PC-3 (cell line): ENCODE measurements at places on chromosomes 6 and 20.

GRCh38 chr6:167571550-167571949, 246.7 kb downstream of the TTLL2 start:
- DNase-seq: no peak

DNA sequence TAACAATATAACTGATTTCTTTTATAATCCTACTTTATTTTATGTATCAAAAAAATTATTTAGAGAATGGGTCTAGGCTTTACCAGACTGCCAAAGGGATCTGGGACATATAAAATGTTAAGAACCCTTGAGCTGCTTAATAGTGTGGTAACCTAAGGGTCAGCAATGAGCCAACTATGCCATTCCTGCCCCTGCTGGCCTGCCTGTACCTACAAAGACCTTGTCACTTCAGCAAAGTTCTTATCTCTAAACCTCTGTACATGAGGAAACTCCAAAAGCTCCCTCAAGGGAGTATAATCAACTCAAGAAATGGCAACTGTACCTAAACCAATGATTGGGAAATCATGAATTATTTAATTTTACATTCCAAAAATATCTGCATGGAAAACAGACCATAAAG, 266.9 kb downstream of the PKHD1 start:
- no peak for DNase-seq

- no peak for DNase-seq
These were observed 4.7 kb upstream of the CCN2 start for GRCh38 chr6:131955876-131956275.

GRCh38 chr6:5557506-5557905, 296.2 kb downstream of the FARS2 start:
- no peak for DNase-seq

GRCh38 chr6:168407842-168408241, 33.1 kb upstream of the SMOC2 start:
- DNase-seq: no peak

- DNase-seq: peak; percentile 39
These were observed 855.8 kb downstream of the HACE1 start for GRCh38 chr6:104003803-104004516.

DNA sequence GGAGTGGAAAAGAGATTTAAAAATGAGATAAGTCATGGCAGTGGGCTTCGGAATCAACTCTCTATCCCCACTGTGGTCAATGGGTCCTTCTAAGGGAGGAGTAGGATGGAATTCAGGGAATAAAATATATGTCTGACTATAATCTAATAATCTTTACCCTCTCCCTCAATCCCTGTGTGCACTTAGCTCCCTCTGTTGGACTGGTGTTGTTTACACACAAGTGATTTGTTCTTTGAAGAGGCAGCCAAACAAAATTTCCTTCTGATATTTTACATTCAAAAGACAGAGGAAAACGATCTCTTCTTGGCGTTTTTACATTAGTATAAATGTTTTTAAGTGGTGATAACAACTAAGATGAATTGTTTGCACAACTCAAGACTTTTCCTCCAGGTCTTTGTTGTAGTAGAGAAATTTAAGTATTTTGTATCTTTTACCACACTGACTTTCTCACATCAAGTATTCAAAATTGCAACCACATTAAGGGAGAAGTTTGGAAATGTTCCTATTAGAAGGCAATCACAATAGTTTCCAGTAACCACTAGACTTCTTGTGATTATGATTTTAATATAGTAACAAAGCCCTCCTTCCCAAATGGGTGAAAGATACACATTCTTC, 317.8 kb downstream of the CENPW start:
- DNase-seq: peak; percentile 58

DNA sequence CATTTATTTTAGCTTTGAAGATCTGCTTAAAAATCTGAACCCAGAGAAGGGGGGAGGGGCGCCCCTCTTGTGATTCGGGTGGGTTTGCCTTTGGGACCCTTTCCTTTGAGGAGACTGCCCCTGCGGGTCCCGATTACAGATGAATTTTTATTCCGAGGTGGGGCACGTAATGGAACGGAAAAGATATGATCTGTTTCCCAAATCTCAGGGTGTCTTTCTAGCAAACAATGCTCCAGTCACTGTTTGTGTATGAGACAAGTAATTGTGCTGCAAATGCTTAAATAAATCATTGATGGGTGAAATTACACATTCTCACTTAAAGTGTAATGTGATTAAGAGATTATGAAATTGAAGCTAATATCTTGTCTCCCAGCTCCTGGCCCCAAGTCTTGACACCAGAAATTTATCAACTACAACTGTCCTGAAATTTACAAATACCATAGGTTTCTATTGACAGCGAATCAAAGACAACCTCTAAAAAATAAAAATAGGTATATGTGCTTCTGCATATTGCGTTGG, 30.7 kb downstream of the TFAP2A start:
- DNase-seq: no peak

DNA sequence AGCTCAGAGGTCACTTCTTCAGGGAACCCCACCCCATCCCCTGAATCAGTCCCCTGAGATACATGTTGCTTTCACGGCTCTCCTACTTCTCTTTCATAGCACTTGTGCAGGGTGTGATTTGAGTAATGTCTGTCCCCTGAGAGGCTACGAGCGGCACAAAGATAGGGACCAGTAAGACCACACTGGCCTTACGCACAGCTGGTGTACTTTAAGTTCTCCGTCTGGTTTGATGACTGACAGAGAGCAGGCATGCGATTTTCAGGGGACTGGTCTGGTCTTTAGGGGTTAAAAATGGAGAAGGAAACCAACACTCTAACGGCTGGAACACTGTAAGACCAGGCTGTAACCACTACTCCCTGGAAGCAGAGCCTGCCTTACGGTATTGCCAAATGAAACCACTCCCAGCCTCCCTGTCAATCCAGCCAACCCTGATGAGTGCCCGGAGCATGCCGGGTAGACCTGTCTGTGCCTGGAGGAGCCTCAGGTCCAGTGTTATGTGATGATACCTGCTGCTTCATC, 47.1 kb downstream of the ELMO2 start:
- DNase-seq: no peak

DNA sequence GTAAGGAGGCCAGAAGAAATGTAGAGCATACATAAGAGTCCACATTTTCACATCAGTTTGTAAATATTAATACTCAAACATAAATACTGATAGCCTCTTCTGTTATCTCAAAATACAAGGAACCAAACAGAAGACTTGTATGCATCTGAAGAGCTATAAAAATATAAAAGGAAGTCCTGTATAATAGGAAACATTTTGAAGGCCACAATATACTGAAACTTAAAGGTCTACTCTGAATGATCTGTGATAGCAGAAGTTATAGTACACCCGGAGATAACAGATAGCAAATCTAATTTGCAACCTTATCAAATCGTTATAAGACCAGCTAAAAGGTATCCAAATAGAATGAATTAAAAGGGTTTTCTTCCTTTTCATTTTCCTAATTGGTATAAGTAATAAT, 111.2 kb downstream of the HIVEP2 start:
- no peak for DNase-seq

GRCh38 chr6:166520905-166521834, 65.3 kb downstream of the RAMACL start:
- DNase-seq: no peak

GRCh38 chr6:95087394-95088097, 489.8 kb upstream of the MANEA start:
- DNase-seq: peak; percentile 71

- no peak for DNase-seq
These were observed 63.6 kb upstream of the SYNDIG1 start for GRCh38 chr20:24405810-24406209.

DNA sequence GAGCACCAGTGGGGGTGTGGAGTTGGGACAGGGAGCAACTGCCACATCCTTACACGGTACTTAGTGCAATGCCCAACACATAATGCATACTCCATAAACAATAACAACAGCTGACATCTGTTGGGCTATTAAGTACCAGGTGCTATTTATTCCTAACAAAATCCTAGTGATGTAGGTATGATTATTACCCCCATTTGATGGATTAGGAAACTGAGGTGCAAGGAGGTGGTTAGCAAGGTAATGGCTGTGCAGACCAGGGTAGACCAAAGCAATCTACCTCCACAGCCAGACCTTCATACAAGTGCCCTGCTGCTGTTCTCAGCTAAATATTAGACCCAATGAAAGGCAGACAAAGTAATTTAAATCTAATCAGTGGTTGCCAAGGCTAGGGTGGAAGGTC, 36.8 kb downstream of the SLC13A3 start:
- no peak for DNase-seq

DNA sequence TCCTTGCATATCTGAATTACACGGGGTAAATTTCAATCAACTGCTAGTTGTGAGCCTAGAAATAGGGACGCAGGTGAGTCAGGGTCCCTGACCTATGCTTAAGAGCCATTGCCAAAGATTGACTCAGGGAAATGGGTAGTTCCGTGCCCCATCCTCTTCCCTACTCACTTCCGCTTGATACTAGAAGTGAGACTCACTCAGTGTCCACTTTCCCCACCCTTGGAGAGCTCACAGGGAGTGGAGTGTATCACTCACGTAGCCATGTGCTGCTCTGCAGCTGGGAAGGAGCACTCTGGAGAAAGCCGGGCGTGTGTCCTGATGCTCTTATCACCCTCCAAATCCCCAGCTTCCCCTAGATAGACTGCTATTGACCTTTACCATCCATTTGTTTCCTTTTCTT, 543 bp upstream of the MUC22 start:
- peak; percentile 87 for DNase-seq

DNA sequence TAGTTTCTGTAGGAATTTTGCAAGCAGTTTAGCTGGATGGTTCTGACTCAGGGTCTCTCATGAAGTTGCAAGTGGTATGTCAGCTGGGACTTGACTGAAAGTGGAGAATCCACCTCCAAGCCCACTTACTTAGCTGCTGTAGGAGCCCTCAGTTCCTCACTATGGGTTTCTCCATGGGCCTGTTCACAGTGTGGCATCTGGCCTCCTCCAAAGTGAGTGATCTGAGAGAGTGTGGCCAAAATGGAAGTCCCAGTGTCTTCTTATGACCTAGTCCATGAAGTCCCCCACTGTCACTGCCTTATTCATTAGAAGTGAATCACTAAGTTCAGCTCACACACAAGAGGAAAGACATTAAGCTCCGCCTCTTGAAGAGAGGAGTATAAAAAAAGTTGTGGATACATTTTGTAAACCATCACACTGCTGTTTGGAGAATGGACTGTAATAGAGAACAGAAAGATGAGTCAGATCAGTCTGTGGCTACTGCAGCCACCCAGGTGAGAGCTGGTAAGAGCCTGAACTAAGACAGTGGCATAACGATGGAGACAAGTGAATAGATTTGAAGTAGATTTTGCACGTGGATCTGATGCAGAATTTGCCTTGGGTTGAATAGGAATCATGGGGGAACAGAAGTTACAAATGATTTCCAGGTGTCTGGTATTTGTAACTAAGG, 4.9 kb upstream of the NELFCD start:
- no peak for DNase-seq

- DNase-seq: peak; percentile 32
These were observed 21.3 kb downstream of the SNAP25 start for GRCh38 chr20:10239954-10240353.

DNA sequence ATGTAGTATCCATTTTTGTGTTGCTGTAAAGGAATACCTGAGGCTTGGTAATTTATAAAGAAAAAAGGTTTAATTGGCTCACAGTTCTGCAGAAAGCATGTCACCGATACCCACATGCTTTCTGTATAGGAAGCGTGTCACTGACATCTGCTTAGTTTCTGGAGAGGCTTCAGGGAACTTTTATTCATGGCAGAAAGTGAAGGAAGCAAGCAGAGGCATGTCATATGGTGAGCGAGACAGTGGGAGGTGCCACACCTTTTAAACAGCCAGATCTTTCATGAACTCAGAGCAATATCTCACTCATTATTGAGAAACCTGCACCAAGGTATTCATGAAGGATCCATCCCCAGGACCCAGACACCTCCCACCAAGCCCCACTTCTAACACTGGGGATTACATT, 3.5 kb downstream of the SUMO4 start:
- no peak for DNase-seq

DNA sequence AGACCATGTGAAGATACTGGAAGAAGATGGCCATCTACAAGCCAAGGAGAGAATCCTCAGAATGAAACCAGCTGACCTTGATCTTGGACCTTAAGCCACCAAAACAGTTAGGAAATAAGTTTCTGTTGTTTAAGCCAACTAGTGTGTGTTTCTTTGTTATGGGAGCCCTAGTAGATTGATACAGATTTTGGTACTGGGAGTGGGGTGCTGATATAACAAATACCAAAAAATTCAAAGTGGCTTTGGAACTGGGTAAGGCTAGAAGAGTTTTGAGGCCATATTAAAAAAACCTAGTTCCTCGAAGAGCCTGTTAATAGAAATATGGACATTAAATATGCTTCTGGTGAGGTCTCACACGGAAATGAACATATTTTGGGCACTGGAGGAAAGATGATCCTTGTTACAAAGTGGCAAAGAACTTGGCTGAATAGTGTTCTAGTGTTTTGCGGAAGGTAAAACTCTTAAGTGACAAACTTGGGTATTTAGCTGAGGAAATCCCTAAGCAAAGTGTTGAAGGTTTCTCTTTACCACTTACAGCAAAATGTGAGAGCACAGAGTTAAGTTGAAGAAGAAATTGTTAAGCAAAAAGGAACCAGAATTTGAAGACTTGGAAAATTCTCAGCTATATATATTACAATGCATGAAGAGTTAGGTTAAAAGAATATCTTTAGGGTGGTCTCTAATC, 55.1 kb upstream of the CD83 start:
- no peak for DNase-seq

DNA sequence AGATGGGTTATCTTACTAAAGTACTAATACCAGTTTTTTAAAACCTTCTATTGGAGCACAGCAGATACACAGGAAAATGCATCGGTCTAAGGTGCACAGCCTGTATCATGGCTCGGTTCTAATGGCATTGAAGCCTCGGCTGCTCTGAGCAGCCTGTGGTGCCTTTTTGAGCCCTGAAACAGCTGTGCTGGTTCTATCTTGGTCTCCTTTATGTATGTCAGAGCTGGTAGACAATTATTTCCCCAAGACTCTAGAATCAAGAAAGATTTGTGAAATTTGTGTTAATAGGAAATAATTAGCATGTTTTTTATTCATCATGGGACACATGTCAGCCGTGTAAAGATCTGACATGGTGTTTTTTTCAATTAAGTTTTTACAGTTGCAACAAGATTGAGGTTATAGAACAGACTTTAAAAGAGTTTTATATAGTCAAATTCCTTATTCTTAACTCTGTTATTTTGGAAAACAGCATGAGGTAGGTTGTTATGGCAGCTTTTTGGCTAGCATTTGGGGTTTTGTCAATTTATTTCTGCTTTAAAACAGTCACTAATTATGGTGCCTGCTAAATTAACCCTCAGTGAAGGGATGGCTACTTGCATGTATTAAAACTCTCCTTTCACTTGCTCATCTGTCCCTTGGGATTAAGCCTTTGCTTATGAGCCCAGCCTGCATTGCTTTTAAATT, 40.3 kb upstream of the C20orf144 start:
- no peak for DNase-seq

DNA sequence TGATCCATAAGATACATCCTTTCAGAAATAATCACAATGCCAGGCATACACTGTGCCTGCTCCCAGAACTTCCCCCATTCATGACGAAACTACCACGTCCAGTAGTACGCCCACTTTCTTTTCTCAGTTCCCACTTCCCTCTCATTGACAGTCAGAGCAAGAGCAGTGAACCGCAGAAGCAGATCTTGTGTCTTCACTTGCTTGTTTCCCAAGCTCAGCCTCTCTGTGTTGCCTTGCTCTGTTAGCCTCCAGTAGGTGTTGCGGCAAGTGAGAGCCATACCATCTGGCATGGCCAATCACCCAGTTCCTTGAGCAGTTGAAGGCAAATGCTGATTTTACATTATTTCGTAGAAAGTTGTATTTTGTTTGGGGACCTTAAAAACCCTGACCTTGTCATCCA, 11.7 kb downstream of the UST start:
- DNase-seq: no peak
